ENCODE measurements at places on chromosomes 6 and 20.

DNA sequence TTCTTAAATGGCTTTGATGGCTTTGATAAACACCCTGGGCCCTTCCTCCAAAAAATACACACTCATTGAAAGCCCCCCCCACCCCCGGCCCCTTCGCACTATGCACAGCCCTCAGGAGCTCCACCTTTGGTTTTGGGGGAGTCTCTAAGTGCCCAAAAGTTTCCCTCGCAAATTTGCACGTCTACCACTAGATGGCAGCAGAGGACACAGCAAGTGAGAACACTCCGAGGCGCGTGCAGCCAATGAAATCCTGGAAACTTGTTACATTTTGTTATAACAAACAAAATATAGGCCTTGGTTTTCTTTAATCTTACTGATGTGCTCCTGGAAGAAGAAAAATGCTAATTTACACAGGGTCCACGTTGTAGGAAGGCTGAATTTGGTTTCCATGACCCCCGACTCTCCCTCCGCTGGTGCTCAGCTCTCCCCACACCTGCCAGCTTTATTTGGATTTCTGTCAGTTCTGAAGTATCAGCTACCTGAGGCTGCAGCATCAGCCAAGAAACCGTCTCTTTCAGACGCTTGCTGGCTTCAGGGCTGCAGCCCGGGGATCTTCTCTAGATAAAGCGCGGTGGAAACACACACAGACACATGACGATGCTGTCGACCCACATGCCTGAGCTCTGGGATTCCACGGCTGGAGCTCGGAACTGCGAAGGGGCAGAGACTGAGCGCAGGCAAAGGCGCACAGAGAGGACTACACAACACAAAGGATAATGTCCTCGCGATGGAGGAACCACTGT, 148.3 kb upstream of the RPS6KA2 start:
- DNase-seq: peak; percentile 34

DNA sequence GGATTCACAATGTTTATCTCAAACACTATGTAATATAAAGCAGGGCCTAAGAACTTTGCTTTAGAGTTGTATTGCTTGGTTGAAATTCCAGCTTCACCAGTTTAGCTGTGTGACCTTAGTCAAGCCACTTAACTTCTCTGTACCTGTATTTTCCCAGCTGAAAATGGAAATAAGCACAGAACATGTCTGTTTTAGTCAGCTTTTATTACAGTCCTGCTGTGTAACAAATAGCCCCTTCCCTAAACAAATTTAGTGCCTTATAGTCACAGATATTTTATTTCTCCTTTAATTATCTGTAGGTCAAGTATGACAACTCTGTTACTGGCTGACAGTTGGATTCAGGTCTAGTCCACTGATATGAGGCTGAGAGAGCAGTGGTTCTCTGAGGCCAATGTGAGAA, 56.0 kb upstream of the JAG1 start:
- DNase-seq: no peak

GRCh38 chr6:39696986-39697788, 28.0 kb downstream of the KIF6 start:
- no peak for DNase-seq

GRCh38 chr6:1766654-1767053, 156.9 kb downstream of the FOXC1 start:
- DNase-seq: peak; percentile 10

- no peak for DNase-seq
Measured at GRCh38 chr6:169665289-169665688, 36.5 kb downstream of the WDR27 start.

DNA sequence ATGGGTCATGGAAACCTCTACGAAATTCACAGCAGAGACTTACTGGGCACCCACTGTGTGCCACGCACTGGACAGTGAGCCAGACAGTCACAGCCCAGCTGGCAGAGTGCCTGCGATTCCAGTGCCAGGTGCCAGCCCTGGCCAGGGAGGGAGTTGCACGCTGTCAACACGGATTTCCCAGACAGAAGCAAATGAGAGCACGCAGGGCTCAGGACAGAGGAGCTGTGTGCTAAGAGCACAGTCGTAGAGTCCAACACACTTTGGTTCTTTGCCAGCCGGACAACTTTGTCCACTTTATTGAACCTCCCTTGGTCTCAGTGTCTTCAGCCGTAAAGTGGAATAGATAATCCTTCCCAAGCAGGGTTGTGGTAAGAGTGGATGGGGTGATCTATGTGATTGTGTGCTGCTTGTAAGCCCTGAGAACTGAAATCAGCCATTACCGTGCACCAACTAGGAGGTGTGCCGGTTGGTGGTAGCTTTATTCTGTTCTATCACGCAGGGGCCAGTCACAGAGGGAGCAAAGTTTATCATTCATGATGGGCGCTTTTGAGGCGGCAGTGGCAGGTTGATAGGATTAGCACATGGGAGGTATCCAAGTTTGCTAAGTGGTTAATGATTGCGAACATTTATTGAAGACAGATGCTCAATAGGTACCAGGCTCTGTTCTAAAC, 40.6 kb downstream of the SIRPA start:
- DNase-seq: no peak

DNA sequence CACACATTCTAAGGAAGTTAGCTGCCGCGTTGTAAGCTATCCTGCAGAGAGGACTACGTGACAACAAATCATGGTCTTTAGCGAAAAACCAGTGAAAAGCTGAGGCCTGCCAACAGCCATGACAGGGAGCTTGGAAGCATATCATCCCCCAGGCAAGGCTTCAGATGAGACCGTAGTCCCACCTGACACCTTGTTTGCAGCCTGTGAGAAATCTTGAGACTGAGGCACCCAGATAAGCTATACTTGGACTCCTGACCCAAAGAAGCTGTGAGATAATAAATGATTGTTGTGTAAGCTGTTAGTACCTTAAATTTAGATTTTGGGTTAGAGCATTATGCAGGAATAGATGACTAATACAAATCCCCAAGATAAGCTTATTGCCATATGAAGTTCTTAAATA, 45.4 kb upstream of the SENP6 start:
- no peak for DNase-seq

- no peak for DNase-seq
Measured at GRCh38 chr6:35592178-35592577, 79.5 kb upstream of the TULP1 start.

- DNase-seq: no peak
Measured at GRCh38 chr6:42141603-42142117, 760 bp downstream of the C6orf132 start.

DNA sequence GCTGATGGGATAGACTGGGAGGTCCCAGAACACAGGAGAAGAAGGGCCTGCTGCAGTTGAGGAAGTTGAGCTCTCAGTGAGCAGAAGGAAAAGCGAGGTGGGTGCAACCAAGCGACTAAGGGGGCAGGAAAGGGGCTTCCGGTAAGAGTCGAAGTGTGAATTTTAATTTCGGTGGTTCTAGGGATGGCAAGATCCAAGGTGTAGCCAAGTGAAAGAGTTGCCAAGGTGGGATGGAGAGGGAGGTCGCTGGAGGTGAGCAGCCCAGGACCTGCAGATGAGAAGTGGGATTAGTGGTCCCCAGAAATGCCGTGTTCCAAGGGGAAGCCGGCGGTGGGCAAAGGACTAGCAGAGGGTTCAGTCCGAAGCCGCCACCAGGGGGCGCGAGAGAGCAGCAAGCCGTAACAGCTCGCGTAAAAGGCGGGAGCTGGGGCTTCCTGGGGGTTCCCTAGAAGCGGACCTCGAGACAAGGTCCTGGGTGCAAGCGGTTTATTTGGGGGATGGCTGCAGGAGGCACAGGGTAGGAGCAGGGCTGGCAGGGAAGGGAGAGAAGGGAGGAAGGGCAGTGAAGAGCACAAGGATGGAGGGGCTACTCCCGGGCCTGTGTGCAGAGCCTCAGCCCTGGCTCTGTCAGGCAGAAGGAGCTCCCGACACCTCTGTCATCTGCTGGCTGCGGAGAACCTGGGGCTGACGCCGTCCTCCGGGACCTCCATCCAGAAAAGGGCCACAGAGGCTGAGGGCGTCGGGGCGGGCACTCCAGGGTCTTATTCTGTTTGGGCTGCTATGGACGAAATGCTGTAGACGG, 103.6 kb downstream of the PAX1 start:
- DNase-seq: no peak

All from kidney glomerular epithelial cell (primary cell).